ENCODE measurements at places on chromosomes 2 and 18.

- DNase-seq, result no peak
Observed at GRCh38 chr2:120453635-120453998, 107.7 kb downstream of the INHBB start.

- DNase-seq, result no peak
Observed at GRCh38 chr18:45384962-45385315, 230.3 kb upstream of the SLC14A2 start.

DNA sequence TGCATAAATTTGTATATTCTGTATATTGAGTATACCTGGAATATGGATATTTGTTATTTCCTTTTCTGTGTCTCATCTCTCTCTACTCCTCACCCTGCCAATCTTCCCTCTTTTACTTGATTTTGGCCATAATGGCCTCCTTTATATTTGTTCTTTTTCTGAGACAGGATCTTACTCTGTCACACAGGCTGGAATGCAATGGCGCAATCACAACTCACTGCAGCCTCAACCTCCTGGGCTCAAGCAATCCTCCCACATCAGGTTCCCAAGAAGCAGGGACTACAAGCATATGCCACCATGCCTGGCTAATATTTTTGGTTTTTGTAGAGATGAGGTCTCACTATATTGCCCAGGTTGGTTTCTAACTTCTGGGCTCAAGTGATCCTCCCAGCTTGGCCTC, 30.5 kb downstream of the PREPL start:
- no peak for DNase-seq

- DNase-seq, result no peak
Observed at GRCh38 chr2:54801352-54801751, 77.9 kb downstream of the EML6 start.

GRCh38 chr18:22609642-22610041, 191.9 kb upstream of the CTAGE1 start:
- DNase-seq, result no peak

DNA sequence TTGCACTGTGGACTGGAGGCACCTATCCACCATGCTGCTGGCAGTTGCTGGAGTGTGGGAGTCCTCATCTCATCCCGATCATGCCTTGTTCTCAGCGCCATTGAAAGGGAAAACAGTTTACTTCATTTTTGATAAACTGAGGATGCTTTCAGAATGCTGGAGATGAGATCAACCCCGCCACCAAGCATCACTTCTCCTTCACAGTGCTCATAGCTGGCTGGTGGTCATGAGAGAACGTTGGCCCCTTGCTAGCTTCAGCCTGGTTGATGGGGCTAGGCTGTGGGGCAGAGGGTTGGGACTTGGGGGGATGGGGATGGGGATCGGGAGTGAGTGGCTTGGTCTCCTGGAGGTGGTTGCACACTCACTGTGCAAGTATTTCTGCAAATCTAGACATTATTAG, 30.1 kb downstream of the SOX11 start:
- no peak for DNase-seq

DNA sequence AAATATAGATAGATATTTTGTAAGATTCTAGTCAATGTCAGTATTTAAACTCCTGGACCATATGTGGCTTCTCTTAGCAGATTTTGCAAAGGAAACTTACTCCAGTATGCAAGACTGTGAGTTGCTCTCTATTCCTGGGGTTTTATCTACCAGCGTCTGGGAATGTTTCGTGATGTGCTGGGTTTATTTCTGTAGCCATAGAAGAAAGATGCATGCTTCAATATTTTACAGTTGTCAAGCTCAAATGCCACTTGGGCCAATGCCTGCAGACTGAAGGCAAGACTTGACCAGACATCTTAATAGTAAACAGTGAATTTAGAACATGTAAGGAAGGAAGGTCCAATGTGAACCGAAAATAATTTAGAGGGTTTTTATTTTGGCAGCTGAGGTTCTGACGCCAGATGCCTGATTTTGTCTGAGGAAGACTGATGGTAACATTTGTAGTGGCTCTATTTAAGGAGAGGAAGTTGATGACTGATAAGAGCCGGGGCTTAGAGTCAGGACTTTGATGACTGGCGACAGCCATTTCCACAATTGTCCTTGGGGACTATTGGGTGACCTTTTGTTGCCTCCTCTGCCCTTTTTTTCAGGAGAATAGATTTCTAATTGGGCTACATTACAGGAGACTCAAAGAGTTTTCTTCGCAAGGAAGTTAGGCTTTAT, 154.3 kb downstream of the RAPGEF4 start:
- DNase-seq, result no peak

- DNase-seq, result peak; percentile 72
Observed at GRCh38 chr2:30293303-30293921, 62.1 kb downstream of the LBH start.

DNA sequence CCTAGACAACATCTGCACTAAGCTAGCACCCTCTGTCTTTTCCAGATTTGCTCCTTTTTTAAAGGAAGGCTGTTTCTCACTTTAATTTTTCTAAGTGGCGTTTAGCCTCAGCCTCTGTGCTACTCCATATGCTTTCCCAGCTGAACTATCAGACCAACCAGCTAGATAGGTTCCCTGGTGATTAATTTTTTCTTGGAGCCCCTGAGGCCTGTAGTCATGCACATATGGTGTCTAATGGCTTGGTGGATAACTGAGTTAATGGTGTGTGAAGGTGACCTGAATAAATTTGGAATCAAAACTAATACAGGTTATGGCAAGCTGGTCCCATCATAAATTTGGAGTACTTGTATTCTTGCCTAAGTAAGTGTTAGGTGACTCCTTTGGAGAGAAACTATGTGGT, 135.5 kb downstream of the MGAT5 start:
- DNase-seq, result no peak

All from T1000 (cell line).